ENCODE measurements at places on chromosomes 4 and X. TPM values are rescaled to one million over a fixed set of nuclear protein-coding genes. Genes with fewer than 3 reads are reported as not detected.

DNA sequence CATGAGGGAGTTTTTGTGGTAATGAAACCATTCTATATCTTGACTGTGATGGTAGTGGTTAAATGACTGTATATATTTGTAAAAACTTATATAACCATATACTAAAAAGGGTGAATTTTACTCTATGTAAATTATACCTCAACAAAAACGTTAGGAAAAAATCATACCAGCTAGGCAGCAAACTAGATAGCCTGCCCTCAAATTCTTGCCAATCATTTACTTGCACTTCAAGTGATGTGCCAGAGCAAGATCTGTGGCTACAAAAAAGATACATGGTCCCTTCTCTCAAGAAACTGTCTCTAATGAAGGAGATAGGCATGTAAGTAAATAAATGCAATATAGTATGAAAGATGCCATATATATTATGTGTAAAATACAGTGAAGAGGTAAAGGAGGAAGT, 10.0 kb upstream of the RNF128 start:
- DNase-seq: no peak
- H3K4me1 ChIP-seq: no peaks in the 10 kb centered on the region
- H3K27me3 ChIP-seq: no peaks in the 10 kb centered on the region
- H3K27ac ChIP-seq: no peak overlapping the region

DNA sequence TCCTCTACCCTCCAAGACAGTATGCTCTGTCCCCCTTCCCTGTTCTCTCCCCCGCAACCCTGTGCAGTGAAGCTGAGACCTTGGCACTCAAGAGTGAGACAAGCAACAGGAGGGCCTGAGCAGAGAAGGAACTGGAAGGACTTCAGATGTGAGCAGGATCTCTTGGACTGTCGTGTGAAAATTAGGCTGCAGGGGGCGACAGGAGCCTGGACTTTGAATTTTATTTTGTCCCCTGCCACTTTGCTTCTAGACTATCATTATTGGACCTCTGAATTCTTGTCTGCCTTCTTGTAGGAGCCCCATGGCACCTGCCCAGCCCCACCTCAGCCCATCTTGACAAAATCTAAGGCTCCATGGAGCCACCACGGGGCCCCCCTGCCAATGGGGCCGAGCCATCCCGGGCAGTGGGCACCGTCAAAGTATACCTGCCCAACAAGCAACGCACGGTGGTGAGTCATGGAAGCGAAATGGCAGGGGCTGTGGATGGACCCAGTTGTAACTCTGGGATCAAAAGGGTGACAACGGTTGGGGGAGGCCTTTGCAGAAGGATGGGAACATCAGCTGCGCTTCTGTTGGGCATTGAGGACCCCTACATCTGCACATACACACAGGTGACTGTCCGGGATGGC, 1.7 kb downstream of the ARAF start:
- H3K4me1 ChIP-seq: no peaks in the 10 kb centered on the region
- no peaks in the 10 kb centered on the region for H3K36me3 ChIP-seq
- H3K4me3 ChIP-seq: no peak overlapping the region
- H3K27ac ChIP-seq: no peak overlapping the region
- no peaks in the 10 kb centered on the region for H3K27me3 ChIP-seq
- no peak for DNase-seq

GRCh38 chrX:46278572-46278971, 266.6 kb downstream of the ZNF674 start:
- no peaks in the 10 kb centered on the region for H3K4me1 ChIP-seq
- H3K27me3 ChIP-seq: no peaks in the 10 kb centered on the region
- no peak overlapping the region for H3K27ac ChIP-seq
- no peaks in the 10 kb centered on the region for H3K36me3 ChIP-seq

DNA sequence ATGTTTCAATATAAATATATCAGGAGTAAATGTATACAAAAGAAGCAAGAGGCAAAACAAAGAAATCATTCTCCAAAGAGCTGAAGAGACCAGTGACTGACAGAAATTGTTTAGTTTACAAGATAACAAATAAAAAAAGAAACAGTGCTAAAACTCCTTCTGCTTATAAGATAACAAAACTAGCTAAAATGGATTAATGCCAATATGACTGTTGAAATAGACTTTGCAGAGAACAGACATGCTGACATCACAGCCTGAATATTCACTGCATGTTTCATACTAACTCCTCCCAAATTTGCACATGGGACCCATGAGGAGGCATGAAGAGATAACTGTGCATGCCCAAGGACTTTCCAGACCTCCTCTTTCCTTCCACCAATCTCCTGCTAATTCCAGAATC, 6.2 kb upstream of the GABRA4 start:
- no peaks in the 10 kb centered on the region for H3K4me1 ChIP-seq
- H3K36me3 ChIP-seq: no peaks in the 10 kb centered on the region
- no peaks in the 10 kb centered on the region for H3K27me3 ChIP-seq
- H3K4me3 ChIP-seq: no peak overlapping the region

DNA sequence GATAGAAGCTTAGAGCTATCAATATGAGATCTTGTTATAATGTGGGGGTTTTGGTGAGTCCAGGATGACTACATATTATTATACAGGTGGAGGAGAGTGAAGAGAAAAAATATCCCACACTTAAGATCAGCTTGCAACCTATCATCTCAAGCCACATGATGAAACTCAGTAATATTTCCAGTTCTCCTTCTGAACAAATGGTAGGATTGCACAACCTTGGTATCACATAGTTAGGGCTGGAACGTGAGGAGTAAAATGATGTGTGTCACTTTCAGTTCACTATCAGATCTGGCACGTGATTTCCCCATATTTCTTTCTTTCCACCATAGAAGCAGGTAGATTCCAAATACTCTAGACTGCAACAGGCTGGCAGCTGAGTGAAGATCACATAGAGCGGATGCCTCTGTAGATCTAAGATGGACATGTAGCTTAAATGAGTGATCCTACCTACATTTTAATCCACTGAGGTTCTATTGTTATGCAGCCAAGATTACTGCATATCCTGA, 150.6 kb upstream of the ANKRD50 start:
- H3K4me3 ChIP-seq: no peak overlapping the region
- DNase-seq: no peak
- no peak overlapping the region for H3K27ac ChIP-seq
- H3K36me3 ChIP-seq: no peaks in the 10 kb centered on the region
- peaks cover 4% of the 10 kb centered on the region for H3K4me1 ChIP-seq

GRCh38 chr4:56637154-56637553, 43.9 kb downstream of the HOPX start:
- no peaks in the 10 kb centered on the region for H3K27me3 ChIP-seq
- DNase-seq: no peak
- no peak overlapping the region for H3K4me3 ChIP-seq
- H3K27ac ChIP-seq: no peak overlapping the region
- no peaks in the 10 kb centered on the region for H3K4me1 ChIP-seq

GABRG1 gene
- total RNA-seq: 1.4 TPM

TCEAL7 gene
- 21.0 TPM for total RNA-seq
